ENCODE measurements at places on chromosomes 1 and 21. TPM values are rescaled to one million over a fixed set of nuclear protein-coding genes. Genes with fewer than 3 reads are reported as not detected.

DNA sequence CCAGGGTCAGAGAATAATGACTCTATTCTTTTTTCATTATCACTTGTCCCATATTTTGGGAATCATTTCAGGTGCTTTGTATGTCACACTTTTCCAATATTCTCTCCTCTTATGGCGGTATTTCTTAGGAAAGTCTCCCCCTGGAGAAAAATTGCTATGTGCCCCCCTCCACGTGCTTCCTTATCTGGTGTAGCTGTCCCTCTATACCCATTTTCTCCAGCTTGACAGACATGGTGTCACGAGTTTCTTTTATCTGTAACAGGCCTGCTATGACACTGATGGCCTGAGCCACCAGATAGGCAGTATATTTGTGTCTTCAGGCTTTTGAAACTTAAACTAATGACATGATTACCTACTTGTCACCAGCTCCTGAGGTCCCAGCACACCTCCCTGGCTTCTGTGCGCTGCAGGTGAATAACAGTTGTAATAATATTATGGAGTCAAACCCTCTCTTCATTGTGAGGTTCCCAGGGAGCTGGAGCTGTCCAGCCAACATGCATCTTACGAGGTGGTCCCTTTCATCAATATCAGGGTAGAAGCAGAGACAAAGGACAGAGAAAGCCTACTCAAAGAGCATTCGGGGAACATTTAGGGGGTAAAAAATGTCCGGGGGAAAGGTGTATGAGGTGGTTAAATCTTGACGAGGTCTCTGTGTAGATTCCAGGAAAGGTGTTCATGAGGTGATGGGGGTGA lies 71.2 kb upstream of the DUSP10 start:
- no peak for DNase-seq

GRCh38 chr21:17334484-17334883 lies 178.4 kb upstream of the CXADR start:
- no peak for DNase-seq

Gene OR6N2
- total RNA-seq: not detected

DNA sequence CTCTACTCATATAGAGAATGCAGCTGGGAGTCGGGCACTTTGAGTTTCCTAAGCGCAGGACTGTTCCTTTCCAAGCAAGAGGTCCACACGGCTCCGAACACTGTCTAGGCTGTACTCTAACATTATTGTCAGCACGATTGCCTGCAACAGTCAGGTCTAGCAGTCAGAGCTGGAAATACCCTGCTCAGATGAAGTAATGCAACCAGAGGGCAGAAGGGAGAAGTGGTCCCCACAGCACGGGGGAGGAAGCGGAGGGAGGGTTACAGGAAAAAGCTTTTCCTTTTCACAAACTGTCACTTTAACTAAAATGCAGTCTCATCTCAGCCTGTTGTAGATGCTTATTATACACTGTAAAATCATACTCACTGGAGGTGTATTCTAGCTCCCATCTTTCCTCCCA lies 98.9 kb upstream of the SLC44A3 start:
- DNase-seq: no peak

Gene RGS13
- total RNA-seq: not detected

DNA sequence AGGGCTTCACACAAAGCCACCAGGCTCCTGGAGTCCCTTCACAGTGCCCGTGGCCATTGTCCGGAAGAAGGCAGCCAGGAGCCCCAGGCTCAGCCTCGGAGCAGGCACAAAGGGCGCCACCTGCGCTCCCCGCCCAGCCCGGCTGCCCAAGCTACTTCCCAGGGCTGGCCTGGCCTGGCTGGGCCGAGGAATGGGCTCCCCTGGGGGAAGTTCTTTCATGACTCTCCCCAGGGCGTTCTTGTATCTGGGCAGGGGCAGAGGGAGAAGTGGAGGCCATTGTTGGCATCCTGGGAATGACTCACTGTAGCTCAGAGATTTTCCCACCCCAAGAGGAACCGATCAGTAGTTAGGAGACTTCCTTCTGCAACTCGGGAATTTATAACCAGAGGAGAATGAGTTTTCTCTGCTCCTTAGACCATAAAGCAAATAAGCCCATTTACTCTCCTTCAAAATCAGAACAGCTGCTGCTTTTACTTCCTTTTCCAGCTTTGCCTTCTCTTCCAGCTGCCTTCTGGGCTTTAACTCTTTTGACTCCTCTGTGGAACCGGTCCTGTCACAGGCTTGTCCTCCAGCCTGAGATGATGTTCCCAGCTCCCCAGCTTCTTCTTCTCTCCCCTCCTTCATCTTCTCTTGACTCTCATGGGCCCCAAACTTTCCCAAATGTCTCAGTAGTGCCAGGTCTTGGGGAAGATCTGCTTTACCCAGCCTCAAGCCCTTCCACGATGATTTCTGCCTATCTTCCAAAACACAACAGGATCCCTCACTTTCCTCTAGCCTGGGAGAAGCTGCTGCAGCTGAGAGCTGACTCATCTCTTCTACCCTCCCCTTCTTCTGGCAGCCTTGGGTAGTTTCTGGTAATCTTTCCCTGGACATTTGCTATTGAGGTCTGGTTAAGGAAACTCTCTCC lies 118.7 kb upstream of the CD34 start:
- no peak for DNase-seq

DNA sequence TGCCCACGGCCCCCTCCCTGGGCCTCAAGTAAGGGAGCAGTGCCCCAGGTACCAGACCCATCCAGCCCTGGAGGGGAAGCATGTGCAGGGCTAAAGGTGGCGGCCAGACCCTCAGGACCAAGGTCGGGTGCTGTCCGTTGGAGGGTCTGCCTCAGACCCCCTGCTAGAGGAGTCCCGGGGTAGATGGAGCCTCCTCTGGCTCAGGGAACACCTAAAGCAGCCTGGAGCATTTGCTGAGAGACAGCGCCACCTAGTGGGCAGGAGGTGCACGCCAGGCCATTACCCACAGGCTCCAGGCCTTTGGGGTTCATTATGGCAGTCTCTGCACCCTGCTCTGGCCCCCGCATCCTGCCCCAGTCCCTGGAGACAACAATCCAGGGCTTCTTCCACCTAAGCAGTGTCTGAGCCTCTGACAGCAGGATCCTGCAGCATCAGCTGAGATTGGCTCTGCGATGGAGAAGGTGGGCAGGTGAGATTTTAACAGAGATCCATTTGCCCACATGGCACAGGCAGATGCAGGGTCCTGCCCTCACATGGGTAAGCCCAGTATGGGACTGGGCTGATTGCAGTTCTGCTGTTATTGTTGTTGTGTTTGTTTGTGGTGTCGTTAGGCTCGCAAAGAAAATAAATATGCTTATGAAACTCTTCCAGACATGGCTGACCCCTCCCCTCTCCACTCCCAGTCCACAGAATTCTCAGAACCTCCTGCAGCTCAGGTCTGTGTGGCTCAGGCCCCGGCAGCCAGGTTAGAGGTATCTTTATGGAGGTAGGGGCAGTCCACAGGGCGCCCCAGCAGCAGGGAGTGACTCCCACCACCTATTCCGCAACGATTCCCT lies 42.4 kb downstream of the CTNNBIP1 start:
- peak; percentile 89 for DNase-seq

DNA sequence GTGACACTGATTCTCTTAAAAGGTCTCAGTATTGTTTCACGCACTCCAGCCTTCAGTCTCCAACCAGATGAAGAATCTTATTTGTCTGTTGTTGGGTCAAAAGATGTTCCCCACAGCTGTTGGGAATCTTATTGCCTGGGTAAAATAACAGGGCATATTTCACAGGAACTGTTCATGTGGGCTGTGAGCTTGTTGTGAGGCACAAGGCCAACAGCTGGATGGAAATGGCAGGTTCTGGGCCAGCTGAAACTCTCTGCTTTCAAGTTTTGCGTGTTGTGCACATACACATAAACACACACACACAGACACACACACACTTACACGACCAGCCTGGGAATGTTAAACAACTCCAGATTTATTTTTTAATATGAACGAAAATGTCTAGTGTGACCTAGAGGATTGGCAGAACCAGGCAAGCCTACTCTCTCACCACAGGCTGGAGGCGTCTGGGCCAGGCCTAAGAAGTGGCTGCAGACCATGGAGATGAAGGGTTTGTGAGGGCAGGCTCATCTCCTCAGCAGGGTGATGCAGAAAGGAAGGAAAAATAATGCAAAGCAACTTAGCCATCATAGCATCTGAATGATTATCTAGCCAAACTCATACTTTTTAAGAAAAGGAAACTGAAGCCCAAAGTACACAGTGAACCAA lies 357.0 kb downstream of the TTLL7 start:
- no peak for DNase-seq

Gene RNU1-1
- total RNA-seq: under 0.01 TPM

- DNase-seq: no peak
Observed at GRCh38 chr1:156050376-156050775, 3.2 kb downstream of the UBQLN4 start.

- DNase-seq: no peak
Observed at GRCh38 chr1:155077758-155078445, 735 bp upstream of the EFNA3 start.

GRCh38 chr1:216032961-216033614 lies 390.2 kb downstream of the USH2A start:
- DNase-seq: no peak

Gene TEX38
- total RNA-seq: not detected

DNA sequence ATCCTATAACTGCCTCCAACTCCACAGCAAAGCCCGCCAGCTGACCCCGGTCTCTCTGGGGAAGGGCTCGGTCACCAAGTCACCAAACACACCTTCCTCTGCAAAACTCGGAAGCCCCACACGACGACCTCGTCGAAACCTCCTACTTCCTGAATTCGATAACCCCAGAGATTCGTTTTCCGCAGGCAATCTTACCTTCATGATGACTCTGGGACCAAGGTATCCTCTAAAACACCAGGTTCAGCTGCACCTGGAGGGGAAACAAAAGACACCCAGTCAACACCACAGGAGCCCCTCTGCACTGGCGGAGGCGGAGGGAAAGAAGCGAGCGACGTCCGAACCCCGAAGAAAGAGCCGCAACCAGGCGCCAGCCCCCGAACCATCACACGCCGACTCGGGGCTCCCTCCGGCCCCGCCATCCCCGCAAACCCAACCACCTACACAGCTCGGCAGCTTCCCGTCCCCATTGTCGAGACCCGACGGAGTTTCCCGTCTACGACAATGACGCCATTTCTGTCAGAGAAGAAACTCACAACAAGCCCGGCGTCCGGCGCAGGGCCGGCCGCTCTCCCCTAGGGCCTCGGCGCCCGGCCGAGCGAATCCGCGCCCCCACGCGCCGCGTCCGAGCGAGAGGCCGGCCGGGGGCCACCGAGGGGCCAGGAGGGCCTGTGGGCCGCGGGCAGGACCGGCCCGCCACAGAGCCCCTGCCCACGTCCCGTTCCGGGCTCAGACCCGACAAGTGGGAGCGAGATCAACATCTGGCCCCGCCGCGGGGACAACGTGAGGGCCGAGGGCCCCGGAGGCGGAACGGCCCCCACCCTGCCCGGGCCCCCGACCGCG lies 1.0 kb downstream of the ARID4B start:
- DNase-seq: peak; percentile 69

Gene CYP4Z1
- total RNA-seq: not detected

DNA sequence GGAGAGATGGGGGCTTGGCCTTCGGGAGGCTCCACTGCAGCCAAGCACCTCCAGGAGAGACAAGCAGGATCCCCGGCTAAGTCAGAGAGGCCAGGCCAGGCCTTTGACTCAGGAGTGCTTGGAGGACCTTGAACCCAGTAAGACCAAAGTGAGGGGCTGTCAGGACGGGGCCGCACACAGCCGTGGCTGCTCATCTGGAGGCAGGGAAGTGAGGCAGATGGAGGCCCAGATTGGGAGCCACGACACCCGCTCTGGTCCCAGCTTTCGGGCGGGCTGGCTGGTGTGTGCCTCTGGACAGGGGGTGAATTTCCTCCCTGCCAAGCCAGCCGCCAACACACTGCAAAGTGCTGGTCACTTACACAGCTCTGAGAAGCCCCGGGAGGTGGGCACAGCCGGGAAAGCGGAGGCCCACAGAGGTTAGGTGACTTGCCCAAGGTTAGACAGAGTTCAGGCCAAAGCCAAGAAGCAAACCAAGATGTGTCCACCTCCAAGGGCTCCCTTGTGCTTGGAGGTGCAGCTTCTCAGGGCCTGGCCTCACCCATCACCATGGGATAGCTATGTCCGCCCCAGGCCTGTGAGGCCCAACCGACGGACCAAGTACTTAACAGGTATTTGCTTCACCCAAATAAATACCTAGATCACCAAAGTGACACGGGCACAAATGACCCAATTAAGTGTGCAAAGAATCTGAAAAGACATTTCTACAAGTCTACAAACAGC lies 58.3 kb downstream of the CHD5 start:
- DNase-seq: no peak

GRCh38 chr1:171785766-171786165 lies 4.3 kb downstream of the METTL13 start:
- no peak for DNase-seq
